Jurkat, Clone E6-1 (cell line): ENCODE measurements at places on chromosomes 6 and 20.

DNA sequence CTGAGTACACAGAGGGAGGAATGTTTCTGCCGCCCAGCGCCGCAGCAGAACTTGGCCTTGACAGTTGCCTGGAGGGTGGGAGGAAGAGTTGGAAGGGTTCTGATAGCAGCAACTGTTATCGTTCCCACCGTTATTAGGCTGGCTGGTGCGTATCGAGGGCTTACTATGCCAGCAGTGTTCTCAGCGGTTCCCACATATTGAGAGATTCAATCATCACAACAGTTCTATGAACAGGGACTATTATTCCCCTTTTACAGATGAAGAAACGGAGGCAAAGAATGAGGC is 380.1 kb upstream of the SULF2 start:
- no peak for DNase-seq

DNA sequence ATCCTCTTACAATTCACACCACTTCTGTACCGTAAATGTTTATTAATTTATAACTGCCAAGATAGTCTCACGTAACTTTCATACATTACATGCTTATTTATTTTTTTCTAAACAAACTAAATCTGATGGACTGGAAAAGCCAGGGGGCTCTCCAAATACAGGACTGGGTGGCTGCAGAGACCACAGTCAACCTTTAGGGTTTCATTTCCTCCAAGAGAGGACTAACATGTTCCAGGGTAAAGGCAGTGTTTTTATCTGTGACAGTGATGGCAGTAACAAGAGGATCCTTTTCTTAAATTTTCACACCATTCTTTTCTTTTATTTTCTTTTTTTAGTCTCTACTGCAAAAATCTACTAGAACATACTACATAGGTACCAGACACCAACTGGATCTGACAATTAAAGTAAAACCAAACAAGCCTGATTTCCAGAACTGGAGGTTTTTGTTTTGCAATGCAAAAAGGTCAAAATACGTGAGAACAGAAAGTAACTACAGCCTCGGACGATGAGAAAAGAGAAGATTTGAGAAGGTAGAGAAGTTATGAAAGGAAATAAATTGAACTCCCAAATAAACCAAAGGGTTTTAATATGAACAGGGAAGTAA is 1.2 kb downstream of the LMBRD1 start:
- no peak for DNase-seq

DNA sequence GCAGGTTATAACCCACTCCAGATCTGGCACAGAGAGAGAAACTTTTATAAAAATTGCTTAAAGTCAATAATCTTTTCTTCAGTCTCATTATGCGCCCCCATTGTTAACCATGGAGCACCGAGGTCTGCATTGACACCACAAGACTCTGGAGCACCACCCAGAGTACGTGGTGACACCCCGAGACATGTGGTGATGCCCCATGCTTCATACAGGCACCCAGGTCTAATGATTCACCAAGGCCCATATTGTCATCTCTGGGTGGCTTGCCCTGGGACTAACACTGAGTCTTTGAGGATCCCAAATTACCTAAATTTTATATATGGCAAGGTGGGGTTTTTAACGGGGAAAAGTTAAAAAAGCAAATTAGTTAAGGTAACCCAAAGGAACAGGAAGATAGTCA is 31.1 kb downstream of the CD109 start:
- DNase-seq = no peak

GRCh38 chr6:36571122-36572043 is 22.8 kb upstream of the SRSF3 start:
- no peak for DNase-seq

DNA sequence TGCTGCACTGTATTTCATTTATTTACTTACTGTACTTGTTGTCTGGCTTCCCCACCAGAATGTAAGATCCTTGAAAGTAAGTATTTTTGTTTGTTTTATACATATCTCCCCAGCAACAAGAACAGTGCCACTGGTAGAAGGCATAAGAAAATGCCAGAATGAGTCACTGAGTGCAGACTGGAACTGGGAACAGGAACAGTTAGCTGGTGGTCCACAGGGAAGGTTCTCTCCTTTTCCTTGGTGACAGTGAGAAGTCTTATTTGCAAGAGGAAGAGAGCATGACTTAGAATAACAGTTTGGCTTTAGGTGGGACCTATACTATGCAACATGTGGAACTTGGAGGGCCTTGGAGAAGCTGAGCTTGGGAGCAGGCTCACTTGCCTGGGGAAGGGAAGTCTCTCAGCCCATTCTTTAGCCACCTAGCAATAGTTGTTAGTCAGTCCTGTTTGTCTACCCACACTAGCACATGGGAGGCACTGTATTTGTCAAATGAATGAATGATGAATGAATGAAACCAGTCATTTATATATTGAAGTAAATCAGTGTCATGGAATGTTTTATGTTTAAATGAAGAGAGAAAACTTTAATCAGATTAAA is 203.5 kb downstream of the KCNQ5 start:
- no peak for DNase-seq

DNA sequence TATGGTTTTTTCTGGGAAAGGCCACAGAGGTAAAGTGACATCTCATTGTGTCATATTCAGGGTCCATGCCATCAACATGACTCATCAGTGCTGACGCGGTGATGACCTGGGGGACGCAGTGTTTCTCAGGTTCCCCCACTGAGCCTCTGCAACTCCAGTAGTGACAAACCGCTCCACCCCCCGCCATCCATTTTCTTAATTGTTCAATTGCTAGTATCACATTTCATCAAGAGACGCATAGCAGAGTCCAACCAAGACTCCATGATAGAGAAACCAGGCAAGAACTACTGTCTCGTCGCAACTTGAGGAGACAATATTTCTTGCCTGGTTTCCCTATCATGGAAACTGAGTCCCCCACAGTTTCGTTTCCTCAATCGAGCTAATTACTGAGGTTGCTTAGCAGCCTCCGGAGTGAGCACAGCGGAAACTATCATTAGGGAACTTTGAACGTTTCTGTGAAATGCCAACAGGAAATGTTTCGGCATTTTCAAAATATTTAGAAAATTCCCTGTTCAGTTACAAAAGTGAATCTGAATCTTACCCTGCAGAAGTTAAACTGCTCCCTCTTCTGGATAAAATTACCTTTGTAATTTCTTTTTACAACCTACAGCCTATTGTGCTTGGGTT is 12.2 kb upstream of the SERPINB1 start:
- DNase-seq = no peak

DNA sequence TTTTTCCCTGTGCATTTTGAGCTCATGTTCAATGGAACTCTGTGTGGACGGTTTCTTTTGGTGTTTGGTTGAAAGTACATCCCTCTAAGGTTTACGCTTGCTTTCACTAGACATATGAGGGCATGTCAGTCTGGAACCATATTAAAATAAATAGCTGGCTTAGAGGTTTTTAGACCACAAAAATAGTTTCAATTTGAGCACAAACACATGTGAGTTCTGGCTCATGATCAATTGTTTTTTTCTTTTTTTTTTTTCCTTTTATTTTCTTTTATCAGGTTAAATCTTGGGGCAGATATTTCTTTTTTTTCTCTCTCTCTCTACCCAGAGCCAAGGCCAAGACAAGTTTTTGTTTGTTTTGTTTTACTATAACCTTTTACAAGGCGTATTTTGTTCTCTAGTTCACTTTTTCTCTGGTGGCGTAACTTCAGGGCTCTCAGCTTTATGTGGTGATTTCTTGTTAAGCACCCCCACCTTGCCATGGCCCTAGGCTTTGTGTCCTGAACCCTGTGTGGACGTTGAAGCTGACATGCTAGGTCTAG is 92.9 kb downstream of the SHLD1 start:
- DNase-seq = no peak

GRCh38 chr6:96794980-96795379 is 42.3 kb downstream of the GPR63 start:
- no peak for DNase-seq

- DNase-seq = no peak
These were observed 279.1 kb downstream of the PRL start for GRCh38 chr6:22017766-22018165.

GRCh38 chr20:13492001-13492481 is 146.7 kb downstream of the TASP1 start:
- no peak for DNase-seq

- DNase-seq = no peak
These were observed 111.4 kb upstream of the PREP start for GRCh38 chr6:105514306-105514705.

GRCh38 chr6:2563635-2564034 is 187.1 kb downstream of the MYLK4 start:
- peak; percentile 80 for DNase-seq

DNA sequence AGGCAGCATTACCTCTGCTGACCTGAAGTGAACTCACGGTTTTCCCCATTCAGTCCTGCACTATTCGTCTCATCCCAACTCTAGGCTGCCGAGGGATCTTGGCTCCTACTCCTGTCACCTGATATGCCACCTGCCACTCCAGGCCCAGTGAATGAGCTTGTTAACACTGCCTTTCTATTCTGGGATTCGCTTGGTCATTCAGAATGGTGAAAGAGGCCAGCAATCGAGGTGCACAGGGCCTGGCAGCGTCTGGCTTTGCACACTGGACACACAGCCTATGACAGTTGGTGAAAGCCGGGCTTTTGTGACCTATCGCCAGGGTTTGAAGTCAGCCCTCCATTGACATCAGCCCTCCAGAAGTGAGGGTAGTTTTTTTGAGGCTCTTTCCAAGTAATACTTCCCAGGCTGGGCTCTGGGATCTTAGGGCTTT is 59.3 kb upstream of the MYL9 start:
- DNase-seq = no peak

GRCh38 chr20:38853759-38854158 is 48.3 kb downstream of the PPP1R16B start:
- DNase-seq = no peak

GRCh38 chr20:8132484-8133309 is 631 bp downstream of the PLCB1 start:
- DNase-seq = no peak

DNA sequence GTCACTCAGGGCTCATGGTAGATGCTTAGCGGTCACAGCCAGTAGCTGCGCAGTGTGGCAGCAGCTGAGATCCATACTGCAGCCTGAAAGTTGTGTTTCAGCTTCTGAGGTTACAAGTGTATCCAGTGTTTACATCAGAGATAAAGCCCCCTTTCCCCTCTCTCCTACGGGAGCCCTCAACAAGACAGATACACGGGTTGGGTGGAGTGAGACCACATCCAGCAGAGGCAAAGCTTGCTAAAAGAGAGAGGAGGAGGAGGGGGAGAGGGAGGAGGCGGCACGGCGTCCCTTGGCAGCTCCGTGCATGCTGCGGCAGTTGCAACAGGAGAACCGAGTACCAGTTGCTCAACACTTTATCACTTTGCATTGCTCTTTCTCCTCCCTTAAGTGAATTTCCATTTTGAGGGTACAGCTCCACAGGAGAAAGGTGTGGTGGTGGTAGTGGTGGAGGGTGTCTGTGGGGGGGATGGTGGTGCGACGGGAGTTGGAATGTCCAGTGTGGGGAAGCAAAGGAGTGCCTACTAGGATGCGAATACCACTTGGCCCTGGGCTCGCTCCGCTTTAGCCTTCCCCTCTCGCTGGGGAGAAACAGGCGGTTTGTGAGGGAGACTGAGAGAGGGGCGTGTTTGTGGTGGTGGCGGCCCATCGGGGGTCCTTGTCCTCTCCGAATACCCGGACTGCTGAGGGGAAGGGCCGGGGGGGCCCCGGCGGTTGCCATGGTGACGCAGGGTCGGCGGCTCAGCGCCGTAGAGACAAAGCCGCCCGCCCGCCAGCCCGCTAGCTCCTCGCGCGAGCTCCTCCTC is 405 bp upstream of the RNF182 start:
- peak; percentile 12 for DNase-seq

GRCh38 chr6:128479991-128480390 is 40.4 kb downstream of the PTPRK start:
- no peak for DNase-seq

GRCh38 chr6:77292564-77293546 is 170.4 kb downstream of the HTR1B start:
- DNase-seq = no peak

- no peak for DNase-seq
These were observed 26.9 kb upstream of the MRPS18A start for GRCh38 chr6:43714311-43715055.

DNA sequence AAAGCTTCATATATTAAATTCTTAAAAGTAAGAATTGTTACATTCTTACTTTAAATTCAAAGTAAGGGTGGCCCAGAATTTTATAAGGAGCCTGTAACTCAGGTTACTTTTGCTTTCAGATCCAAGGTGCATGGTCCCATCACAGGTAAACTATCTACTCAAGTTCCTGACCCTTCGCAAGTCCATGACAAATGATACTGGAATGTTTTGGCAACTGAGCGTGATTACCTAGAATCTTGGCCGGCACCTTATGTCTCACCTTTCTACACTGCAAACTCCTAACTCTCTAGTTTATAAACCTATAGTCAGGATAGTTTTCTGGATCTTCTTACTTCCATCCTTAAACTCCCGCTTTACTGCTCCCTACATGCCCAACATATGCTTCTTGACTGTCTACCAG is 67.9 kb upstream of the HMGN3 start:
- DNase-seq = no peak

- DNase-seq = no peak
These were observed 18.0 kb downstream of the ZNF217 start for GRCh38 chr20:53575481-53576194.

DNA sequence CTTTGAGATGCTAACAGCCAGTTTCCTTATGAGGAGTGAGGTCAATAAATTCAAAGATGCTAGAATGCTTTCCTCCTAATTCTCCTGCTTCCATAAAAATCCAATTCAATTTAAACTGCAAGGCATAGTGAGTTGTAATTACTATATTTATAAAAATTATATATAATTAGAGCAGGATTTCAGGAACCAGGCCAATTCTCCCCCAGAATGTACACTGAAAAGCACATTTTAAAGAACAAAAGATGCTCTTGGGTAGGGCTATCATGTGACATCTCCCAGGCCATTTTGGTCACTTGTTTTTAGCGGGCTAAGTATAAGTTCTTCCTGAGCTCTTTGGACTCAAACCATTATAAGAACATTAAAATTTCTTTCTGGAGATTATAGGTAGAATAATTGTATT is 195.7 kb upstream of the KCNG1 start:
- DNase-seq = no peak

GRCh38 chr6:79416931-79417330 is 120.3 kb downstream of the LCA5 start:
- no peak for DNase-seq

- no peak for DNase-seq
These were observed 49.4 kb downstream of the TMC2 start for GRCh38 chr20:2585811-2586210.

GRCh38 chr6:16802071-16802470 is 40.8 kb upstream of the ATXN1 start:
- DNase-seq = no peak

DNA sequence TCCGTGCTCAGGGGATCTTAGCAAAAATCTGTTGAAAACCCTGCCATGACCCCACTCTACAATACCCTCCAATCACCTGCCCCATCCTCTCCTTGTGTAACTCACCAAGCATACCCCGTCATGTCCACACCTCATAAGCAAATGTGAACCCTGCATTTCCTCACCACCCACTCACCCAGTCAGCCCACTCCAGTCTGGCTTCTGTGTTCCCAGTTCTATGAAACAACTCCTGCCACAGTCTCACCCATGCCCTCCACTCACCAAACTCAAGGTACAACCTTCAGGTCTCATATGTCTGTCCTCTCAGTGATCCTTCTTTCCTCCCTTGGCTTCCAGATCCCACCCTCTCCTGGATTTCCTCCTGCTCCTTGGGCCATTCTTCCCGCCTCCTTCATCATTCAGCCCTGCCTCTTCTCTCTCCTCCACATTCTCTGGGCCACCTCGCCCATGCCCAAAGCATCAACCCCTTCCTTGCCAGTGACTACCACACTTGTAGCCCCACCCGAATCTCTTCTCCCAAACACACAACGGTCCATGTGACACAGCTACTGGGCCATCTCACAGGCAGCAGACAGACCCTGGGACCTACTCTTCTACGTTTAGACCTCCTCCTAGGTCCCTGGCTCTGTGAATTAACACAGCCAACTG is 8.8 kb downstream of the DDRGK1 start:
- no peak for DNase-seq
